Endothelial cell of umbilical vein (primary cell): ENCODE measurements at places on chromosomes 3 and 15. TPM values are rescaled to one million over a fixed set of nuclear protein-coding genes. Genes with fewer than 3 reads are reported as not detected.

DNA sequence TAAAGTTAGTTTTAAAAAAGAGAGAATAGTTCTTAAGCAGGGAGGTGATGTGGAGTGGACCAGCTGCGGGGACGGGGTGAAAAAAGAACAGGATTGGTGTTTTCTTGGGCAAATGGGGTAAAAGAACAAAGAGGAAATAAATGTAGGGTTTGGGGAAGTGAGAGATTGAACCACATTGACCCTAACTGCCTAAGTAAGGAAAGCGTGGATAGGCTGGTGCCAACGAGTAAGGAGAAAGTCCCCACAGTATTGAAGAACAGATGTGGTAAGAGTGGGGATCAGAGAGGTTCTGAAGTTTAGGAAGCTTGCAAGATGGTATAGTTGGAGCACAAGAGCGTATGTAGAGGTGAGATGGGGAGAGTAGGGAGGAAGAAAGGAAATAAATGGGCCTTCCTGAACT lies 17.0 kb downstream of the IREB2 start:
- no peak for DNase-seq

GRCh38 chr3:97705764-97706163 lies 58.8 kb upstream of the ARL6 start:
- no peak for DNase-seq

GRCh38 chr3:188299708-188300107 lies 145.8 kb downstream of the LPP start:
- no peak for DNase-seq

- no peak for DNase-seq
These were observed 255.9 kb downstream of the NFKBIZ start for GRCh38 chr3:102105193-102105592.

- DNase-seq = no peak
These were observed 225.3 kb upstream of the EPHA3 start for GRCh38 chr3:88882121-88882520.

DNA sequence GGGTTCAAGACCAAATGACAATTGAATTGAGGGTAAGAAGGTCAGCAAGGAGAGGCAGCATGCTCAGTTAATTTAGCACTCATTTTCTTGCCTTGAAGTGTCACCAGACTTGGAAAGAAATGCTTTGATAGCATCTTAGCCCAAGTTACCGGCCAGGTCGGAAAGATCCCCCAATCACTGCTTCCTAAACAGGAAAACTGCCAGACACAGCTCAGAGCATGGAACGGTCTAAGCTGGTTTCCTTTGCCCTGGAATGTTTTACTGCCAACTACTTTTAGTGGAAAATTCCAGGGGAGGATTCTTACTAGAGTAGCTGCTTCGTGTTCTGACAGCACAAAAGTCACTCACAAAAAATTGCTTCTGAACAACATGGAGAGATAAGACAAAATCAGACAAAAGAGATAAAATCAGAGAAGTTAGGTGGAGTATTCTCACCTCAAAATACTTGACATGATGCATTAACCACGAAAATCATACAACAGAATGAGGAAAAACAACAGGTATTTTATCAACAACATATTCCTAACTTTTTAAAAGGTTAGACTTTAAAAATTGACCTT lies 65.5 kb downstream of the CCR4 start:
- peak; percentile 62 for DNase-seq

DNA sequence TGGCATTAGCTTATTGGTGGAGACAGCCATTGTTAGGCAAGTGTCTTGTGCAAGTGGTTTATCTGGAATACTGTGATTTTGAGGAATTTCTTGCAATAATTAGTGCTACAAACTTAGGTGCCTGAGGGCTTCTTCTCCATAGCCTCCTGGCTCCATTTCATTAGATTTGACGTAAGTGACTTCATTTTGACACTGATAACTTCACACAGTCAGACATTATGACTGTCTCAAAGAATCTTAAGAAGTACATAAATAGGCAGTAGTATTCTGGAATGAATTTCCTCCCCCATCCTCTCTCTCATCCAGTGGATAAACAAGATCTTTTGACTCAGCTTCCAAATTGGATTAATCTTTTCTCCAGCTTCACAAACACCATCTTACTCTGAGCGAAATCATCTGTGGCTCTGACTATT lies 19.0 kb downstream of the ARL14 start:
- no peak for DNase-seq

- no peak for DNase-seq
These were observed 156.5 kb upstream of the SLC2A2 start for GRCh38 chr3:171183042-171183441.

DNA sequence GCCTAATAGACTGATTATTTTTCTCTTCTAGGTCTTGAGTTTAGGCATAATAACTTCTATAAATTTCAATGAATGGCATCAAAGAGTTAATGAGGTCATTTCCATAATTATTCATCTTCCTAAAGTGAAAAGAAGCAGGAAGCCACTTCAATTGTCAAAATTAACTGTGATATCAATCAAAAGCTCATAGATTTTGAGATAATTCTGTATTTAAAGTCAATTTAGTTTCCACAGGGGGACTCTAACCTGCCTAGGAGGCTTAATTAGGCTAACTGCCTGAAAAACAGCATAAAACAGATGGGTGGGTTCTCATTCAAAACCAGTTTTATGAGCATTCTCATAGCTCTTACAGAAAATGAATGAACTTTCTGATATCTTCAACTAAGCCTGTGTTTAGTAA lies 177.8 kb downstream of the OTOL1 start:
- DNase-seq = no peak

DNA sequence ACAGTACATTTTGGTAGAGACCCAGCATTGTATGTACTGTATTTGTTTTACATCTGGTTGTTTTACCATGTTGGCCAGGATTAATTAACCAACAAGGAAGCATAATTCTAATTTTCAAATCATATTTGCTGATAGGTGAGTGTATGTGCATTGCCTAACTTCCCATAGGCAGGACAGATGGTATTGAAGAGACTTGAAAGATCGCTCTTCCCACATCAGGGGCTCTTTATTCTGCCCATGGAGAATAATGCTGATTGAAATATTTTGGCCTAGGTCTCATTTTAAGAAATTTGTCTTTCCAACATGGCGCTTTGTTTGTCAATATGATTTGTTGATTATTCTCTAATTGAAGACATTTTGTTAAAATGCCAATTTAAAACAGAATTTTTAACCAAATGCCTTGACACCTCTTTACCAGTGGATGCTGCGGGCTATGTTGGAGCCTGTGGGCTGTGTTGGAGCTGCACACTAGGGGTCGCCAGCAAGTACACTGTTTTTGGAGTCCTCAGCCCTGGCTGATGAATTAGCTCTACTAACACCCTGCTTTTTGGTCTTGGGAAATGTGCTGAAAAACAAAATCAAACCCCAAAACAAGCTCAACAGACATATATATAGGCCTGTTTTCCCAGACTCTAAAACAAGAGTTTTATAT lies 5.3 kb downstream of the P2RY12 start:
- DNase-seq = peak; percentile 10

- no peak for DNase-seq
These were observed 33.9 kb upstream of the CHRM5 start for GRCh38 chr15:33934396-33934795.

DNA sequence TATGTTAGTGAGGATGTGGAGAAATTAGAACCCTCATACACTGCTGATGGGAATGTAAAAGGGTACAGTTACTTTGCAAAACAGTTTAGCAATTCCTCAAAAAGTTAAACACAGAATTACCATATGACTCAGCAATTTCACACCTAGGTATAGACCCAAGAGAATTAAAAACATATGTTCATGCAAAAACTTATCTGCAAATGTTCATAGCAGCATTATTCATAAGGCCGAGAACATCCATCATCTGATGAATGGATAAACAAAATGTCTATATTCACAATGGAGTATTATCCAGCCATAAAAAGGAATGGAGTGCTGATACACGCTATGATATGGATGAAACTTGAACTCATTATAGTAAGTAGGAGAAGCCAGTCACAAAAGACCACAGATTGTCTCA lies 10.3 kb downstream of the SEC13 start:
- DNase-seq = no peak

DNA sequence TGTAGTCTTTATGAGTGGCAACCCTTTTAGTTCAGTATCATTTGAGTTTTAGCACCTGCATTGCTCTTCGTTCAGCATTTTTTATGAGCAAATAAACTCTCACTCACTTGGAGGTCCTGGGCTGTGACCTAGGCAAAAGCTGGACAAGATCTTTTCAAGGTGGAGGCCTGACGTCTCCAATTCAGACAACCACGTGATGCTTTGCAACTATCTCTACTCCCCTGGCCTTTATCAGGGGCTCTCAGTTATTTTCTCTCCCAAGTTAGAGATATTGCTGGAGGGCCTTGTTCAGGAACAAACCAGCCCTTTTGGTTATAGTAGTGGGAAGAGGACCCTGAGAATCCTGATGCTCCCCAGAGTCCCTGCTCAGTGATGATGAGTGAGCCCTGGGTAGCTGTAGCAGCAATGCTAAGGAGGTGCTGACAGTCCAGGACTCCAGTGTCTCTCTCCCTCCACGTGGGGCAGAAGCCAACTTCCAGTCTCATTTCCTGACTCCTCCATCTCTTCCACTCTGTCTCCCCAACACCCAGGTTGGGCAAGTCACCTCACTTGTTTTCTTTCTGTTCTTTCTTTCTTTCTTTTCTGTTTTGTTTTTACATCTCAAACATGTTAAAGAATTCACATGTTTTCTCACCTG lies 30.4 kb downstream of the HAPLN3 start:
- DNase-seq = no peak

DNA sequence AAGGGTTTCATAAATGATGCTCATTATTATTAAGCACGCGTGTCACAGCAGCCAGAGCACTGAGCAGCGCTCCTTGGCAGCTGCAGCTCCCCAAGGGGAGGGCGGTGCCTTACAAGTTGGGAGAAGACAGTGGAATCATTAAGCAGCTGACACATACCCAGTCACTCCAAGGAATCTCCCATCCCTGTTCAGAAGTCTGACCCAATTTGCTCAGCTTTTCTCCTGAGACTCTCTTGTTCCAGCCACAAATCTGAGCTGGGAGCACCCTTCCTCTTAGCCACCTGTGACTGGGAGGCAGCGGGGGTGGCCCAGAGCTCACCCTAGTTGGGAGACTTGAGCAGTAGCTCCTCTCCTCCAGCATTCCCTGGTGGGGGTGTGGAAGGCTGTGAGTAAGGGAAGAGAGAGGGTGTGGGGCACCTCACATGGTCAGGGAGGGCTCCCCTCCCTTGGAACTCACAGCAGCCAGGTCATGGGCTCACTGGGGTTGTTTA lies 64.3 kb downstream of the DUT start:
- no peak for DNase-seq

- no peak for DNase-seq
These were observed 10.7 kb downstream of the STT3B start for GRCh38 chr3:31543375-31543774.

DNA sequence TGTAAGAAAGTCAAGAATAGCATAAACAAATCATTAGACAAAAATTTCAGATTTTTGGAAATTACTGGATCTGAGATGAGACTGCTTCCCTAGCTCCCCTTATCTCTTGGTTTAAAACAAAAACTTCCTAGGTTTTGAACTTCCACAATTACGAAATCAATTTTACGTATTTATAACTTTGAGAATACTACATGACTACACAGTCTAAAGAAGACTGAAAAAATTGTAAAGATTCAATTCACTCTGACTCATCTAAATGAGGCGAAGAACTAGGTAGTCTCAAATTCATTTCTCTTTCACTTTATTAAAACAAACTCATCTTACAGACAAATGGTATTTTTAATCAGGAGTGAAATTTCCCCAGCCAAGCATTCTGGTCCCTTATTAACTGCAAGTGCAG lies 10.3 kb downstream of the CCDC54 start:
- no peak for DNase-seq

- peak; percentile 6 for DNase-seq
These were observed 104.5 kb downstream of the ADCY5 start for GRCh38 chr3:123344175-123344906.

DNA sequence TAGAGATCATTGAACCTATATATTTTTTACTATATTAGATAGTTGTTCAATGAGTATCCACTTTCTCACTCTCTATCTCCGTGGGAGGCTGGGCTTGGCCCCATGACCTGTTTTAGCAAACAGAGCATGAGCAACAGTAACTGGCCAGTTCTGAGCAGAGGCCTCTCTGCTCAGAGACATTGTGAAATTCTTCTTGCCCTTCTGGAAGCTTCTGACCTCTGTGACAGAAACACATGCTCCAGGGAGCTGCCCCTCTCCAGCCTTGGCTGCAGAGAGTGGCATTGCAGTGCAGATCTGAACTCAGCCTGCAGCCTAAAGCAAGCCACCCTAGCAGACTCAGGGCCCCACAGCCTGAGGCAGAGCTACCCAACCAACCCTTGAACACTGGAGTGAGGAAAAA lies 20.5 kb downstream of the FAM240A start:
- no peak for DNase-seq

DNA sequence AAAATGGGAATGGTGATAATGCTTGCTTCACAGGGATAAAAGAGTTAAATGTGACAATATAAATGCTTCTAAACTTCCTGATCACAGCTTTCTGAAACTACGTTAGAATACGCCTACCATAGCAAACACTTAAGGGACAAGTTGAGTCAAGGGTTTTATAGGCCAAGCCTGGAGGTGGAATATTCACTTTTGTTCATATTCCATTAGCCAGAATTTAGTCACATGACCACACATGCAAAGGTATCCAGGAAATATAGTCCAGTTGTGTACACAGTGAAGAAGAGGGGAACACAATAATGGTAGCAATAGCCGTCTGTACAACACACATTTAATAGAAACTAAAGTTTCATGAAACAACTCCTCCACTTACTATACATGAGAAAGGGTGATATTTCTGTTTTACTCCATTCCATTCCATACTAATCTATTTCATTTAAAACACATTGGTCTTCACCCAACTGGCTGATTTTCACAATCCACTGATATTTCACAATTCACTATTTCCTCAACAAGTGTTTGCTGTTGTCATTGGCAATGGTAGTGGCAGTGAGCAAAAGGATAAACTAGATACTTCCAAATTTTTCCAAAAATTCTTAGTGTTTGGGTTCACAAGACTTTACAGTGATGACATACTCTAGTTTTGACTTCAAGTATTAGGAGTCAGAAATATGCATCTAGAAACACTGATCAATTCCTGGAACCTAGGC lies 270.9 kb downstream of the ERC2 start:
- DNase-seq = no peak

GRCh38 chr3:187567661-187568121 lies 102.5 kb downstream of the SST start:
- no peak for DNase-seq

DNA sequence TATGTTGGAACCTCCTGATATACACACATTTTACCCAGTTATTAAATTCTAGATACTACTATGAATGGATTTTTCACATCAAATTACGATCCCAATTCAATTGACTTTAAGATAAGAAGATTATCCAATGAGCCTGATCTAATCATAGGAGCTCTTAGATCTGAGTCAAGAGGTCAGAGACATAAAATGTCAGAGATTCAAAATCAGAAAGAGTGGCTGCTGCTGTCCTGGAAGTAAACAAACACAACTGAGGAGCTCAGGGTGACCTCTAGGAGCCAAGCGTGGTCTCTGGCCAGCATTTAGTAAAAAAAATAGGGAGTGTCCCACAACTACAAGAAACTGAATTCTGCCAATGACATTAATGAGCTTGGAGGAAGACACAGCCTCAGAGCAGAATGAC lies 557.1 kb upstream of the CBLB start:
- DNase-seq = no peak

GRCh38 chr3:31404871-31405270 lies 127.9 kb upstream of the STT3B start:
- no peak for DNase-seq

The C15orf62 gene
- polyA plus RNA-seq = 0.12 and 0.16 TPM in 2 replicates

The CEMIP gene
- polyA plus RNA-seq = 0.01 and 0.02 TPM in 2 replicates

The ARL8B gene
- 23.2 and 32.1 TPM in 2 replicates for polyA plus RNA-seq

The CHRD gene
- polyA plus RNA-seq = 0.27 and 0.54 TPM in 2 replicates

The GAP43 gene
- polyA plus RNA-seq = 0.06 TPM in 1 of 2 replicates, not detected in the other

The ARNT2 gene
- 0.03 and 0.10 TPM in 2 replicates for polyA plus RNA-seq

The SPTSSB gene
- polyA plus RNA-seq = not detected in 2 replicates

The HHATL gene
- 0.11 TPM in 1 of 2 replicates, not detected in the other for polyA plus RNA-seq

The TLR9 gene
- polyA plus RNA-seq = 0.11 TPM in 1 of 2 replicates, not detected in the other
